ENCODE measurements at places on chromosomes 7 and 10. TPM values are rescaled to one million over a fixed set of nuclear protein-coding genes. Genes with fewer than 3 reads are reported as not detected.
A peak's percentile ranks its signal among the peaks of the same experiment; 100 is the strongest.

EPHA1 gene
- total RNA-seq: not detected

DNA sequence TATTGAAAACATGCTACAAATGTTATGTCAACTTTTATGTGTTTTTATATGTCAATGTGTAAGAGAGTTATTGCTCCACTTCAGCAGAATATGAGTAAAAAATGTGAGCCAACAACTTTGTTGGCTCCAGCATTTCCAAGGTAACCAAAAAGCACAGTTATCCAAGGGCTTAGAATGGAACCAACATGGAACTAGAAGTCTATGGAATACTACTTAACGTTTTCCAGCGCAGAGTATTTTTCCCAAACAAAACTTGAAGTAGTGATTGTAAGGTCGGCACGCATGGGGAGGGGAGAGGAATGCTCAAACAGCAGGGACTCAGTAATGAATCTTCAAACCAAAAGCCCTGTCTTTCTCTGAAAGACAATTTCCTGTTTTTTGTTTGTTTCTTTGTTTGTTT, 45.0 kb upstream of the TSPAN13 start:
- no peaks in the 10 kb centered on the region for H3K4me1 ChIP-seq
- DNase-seq: peak; percentile 20
- H3K36me3 ChIP-seq: peaks cover 38% of the 10 kb centered on the region

GRCh38 chr7:98120559-98120958, 13.9 kb downstream of the LMTK2 start:
- H3K36me3 ChIP-seq: no peaks in the 10 kb centered on the region
- H3K27me3 ChIP-seq: no peaks in the 10 kb centered on the region
- peaks cover 30% of the 10 kb centered on the region for H3K4me1 ChIP-seq
- H3K4me3 ChIP-seq: no peak overlapping the region
- DNase-seq: peak; percentile 47

- DNase-seq: no peak
- no peaks in the 10 kb centered on the region for H3K27me3 ChIP-seq
- peaks cover 37% of the 10 kb centered on the region for H3K36me3 ChIP-seq
- H3K27ac ChIP-seq: no peak overlapping the region
- no peak overlapping the region for H3K4me3 ChIP-seq
- peaks cover 14% of the 10 kb centered on the region for H3K4me1 ChIP-seq
These were observed 19.6 kb upstream of the AGAP5 start for GRCh38 chr10:73717556-73717955.

OR2A1 gene
- not detected for total RNA-seq

GRCh38 chr10:43028143-43028542, 48.7 kb upstream of the RET start:
- H3K4me1 ChIP-seq: peaks cover 5% of the 10 kb centered on the region
- no peaks in the 10 kb centered on the region for H3K36me3 ChIP-seq
- DNase-seq: no peak
- H3K27ac ChIP-seq: no peak overlapping the region
- peaks cover 17% of the 10 kb centered on the region for H3K27me3 ChIP-seq

DNA sequence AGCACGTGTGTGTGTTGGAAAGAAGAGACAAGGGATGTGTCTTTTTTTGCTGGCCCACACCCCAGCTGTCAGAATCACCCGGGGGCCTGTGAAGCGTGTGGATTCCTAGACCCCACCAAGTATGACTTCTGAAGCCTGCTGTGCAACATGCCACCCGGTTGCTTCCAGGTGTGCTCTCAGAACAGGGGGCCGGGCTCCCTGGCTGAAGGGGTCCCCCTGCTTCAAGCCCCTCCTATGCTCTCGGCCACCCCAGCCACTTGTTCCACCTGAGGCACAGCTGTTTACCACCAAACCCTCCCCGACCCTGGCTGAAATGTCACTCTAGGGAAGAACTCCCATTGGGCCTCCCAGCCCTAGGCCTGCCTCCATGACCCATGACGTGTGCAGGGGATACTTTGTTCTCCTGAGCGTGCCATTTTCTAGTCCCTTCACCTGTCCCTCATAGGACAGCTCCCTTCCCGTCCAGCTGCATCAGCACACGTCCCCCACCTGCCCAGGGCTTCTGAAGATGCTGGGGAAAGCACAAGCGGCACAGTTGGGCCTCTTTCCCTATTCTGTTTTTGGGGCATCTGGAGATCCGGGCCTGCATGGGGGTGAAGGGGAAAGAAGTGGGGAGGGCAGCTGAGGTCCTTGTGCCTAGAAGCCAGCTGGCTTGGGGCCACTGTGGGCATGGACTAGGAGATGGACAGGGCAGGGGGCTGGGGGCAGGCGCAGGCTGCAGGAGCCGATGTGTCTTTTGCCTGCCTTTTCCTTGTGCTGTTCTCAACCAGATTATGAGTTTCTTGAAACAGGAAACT, 33.3 kb downstream of the CRHR2 start:
- H3K4me1 ChIP-seq: no peaks in the 10 kb centered on the region
- DNase-seq: no peak
- H3K4me3 ChIP-seq: no peak overlapping the region

GRCh38 chr10:104139221-104139620, 17.2 kb downstream of the SFR1 start:
- H3K4me1 ChIP-seq: peaks cover 4% of the 10 kb centered on the region
- H3K36me3 ChIP-seq: no peaks in the 10 kb centered on the region
- H3K4me3 ChIP-seq: no peak overlapping the region

DNA sequence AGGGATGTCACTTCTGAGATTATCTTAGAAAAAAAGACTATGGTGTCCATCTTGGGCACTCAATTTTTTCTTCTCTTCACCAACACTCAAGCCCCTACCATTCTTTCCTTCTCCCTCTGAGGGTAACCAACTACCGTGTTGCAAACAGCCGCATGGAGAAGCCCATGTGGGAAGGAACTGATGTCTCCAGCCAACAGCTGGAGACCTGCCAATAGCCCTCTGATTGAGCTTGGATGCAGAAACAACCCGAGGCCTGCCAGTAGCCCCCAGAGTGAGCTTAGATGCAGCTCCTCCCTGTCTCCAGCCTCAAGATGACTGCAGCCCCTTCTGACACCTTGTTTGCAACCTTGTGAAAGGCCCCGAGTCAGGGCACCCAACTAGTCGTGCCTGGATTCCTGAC, 36.4 kb upstream of the CHCHD3 start:
- H3K36me3 ChIP-seq: no peaks in the 10 kb centered on the region
- no peak overlapping the region for H3K27ac ChIP-seq
- H3K4me1 ChIP-seq: no peaks in the 10 kb centered on the region
- no peak for DNase-seq
- H3K4me3 ChIP-seq: no peak overlapping the region

- H3K4me3 ChIP-seq: no peak overlapping the region
- no peaks in the 10 kb centered on the region for H3K27me3 ChIP-seq
These were observed 521.8 kb upstream of the DPP6 start for GRCh38 chr7:153530441-153530840.

PRSS37 gene
- not detected for total RNA-seq

GRCh38 chr10:12358863-12359564, 9.7 kb downstream of the CAMK1D start:
- DNase-seq: no peak
- no peaks in the 10 kb centered on the region for H3K27me3 ChIP-seq
- H3K4me1 ChIP-seq: no peaks in the 10 kb centered on the region
- H3K36me3 ChIP-seq: no peaks in the 10 kb centered on the region

- DNase-seq: no peak
- H3K27ac ChIP-seq: no peak overlapping the region
- no peaks in the 10 kb centered on the region for H3K27me3 ChIP-seq
These were observed 14.0 kb downstream of the ADAM8 start for GRCh38 chr10:133262696-133263095.

DNA sequence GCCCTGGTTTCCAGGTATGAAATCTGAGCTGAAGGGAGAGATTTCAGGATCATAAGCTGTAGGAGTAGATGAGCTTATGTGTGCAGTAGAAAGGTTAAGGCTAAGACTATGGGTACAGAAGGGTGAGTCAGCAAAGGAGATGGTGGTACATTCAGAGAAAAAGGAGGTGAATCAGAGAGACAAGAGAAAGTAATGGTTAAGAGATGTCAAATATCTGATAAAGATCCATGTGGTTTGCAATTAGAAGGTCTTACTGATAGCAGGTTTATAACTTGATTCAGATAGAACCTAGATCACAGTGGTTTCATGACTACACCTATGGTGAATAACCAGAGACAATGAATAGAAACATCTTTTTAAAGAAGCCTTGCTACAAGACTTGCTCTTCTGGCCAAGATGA, 4.5 kb upstream of the NPY start:
- peaks cover 33% of the 10 kb centered on the region for H3K27me3 ChIP-seq
- no peak overlapping the region for H3K27ac ChIP-seq
- DNase-seq: no peak
- H3K4me1 ChIP-seq: no peaks in the 10 kb centered on the region

FAM180A gene
- total RNA-seq: not detected

DNA sequence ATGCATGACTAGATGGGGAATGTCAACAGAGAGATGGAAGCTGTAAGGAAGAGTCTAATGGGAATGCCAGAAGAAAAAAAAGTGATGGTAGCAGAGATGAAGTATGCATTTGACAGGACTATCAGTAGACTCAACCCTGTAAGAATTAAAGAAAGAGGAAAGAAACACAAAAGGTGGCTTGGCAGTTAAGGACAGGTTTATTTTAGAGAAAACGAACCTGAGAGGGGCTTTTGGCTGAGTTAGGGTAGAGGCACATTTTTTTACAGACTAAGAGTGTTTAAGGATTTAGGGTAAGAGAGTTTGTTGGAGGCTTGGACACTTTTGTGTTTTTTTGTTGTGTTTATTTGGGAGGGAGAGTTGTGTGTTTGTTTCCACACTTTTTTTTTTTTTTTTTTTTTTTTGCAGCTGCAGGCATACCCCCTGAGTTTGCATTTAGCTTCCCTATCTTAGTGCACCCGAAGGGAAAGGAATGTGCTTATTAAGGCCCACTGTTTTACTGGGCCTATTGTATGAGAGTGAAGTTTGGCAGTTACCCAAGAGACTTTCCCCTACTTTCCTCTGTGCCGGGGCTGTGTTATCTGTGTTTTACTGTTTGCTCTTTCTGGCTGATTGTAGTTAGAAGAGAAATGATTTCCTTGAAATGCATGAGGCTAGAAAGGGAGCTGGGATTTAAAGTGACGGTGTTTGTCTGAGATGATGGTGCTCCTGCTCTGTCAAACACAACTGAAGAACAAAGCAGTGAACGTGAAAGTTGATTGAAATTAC, 32.0 kb downstream of the NPVF start:
- no peaks in the 10 kb centered on the region for H3K4me1 ChIP-seq
- DNase-seq: peak; percentile 89
- no peaks in the 10 kb centered on the region for H3K27me3 ChIP-seq
- H3K4me3 ChIP-seq: no peak overlapping the region
- H3K36me3 ChIP-seq: no peaks in the 10 kb centered on the region
- H3K27ac ChIP-seq: no peak overlapping the region

SORBS1 gene
- 14.9 TPM for total RNA-seq

CRPPA gene
- total RNA-seq: 4.6 TPM

DNA sequence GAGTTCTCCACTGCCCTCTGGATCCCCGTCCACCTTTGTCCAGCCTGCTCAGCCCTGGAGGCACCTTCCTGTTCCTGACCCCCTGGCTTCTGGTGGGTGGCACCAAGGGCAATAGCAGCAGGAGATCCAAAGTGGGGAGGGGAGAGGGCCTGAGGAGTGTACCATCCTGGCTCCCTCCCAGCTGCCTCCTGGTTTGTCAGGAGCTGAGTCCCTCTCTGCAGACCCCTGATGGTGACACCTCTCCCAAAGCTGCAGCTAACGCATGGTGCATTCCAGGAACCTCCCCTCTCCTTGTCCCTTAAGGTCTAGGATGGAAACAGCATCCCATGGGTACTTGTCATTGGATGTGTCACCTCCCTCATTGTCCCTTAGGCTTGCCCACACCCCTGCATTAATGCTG, 39.6 kb downstream of the VSTM4 start:
- no peaks in the 10 kb centered on the region for H3K36me3 ChIP-seq
- H3K27me3 ChIP-seq: no peaks in the 10 kb centered on the region
- H3K4me3 ChIP-seq: no peak overlapping the region
- peaks cover 19% of the 10 kb centered on the region for H3K4me1 ChIP-seq

NFKB2 gene
- 21.5 TPM for total RNA-seq

SLC18A3 gene
- not detected for total RNA-seq

- no peaks in the 10 kb centered on the region for H3K36me3 ChIP-seq
- peak overlapping the region; percentile 66 for H3K4me3 ChIP-seq
- no peak overlapping the region for H3K27ac ChIP-seq
- H3K4me1 ChIP-seq: no peaks in the 10 kb centered on the region
- H3K27me3 ChIP-seq: peaks cover 34% of the 10 kb centered on the region
These were observed 743 bp downstream of the ADAP1 start for GRCh38 chr7:953547-954327.

- H3K4me3 ChIP-seq: no peak overlapping the region
- peaks cover 11% of the 10 kb centered on the region for H3K4me1 ChIP-seq
- DNase-seq: peak; percentile 96
- H3K27me3 ChIP-seq: no peaks in the 10 kb centered on the region
These were observed 3.7 kb upstream of the IFIT1B start for GRCh38 chr10:89373916-89374711.

GRCh38 chr7:4325732-4326131, 356.4 kb upstream of the FOXK1 start:
- H3K4me3 ChIP-seq: no peak overlapping the region
- H3K4me1 ChIP-seq: no peaks in the 10 kb centered on the region
- H3K27me3 ChIP-seq: no peaks in the 10 kb centered on the region

SEMA3D gene
- total RNA-seq: 6.2 TPM

SPDYE2B gene
- not detected for total RNA-seq

- no peaks in the 10 kb centered on the region for H3K27me3 ChIP-seq
- H3K4me3 ChIP-seq: no peak overlapping the region
- H3K27ac ChIP-seq: no peak overlapping the region
These were observed 48.4 kb downstream of the DNAJB9 start for GRCh38 chr7:108618056-108618455.
